ENCODE measurements at places on chromosomes 13 and 19.
A peak's percentile ranks its signal among the peaks of the same experiment; 100 is the strongest.

GRCh38 chr13:21917086-21918015, 246.5 kb downstream of the FGF9 start:
- DNase-seq: no peak

DNA sequence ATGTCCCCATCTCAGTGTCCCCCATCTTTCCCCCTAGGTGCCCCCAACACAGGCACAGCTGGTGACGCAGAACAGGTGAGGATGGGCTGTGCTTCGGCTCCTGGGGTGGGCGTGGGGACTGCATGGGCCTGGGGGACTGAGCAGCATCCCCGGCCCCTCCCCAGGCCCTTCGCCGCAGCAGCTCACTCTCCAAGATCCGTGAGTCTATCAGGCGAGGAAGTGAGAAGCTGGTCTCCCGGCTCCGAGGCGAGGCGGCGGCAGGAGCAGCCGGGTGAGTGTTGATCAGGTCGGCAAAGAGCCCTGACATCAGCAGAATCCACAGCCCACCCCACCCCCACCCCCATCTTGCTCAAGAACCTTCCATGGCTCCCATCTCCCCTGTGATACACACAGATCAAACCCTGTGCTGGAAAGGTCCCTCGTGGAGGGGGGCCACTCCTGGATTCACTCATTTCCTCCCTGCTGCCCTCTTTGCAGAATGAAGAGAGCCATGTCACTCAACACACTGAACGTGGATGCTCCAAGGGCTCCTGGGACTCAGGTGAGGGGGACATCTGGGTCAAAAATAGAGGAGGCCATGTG, 10.0 kb downstream of the KLC3 start:
- DNase-seq: no peak

GRCh38 chr19:30153326-30154210, 211.5 kb downstream of the URI1 start:
- no peak for DNase-seq

GRCh38 chr19:17475541-17476115, 5.3 kb downstream of the SLC27A1 start:
- DNase-seq: no peak

DNA sequence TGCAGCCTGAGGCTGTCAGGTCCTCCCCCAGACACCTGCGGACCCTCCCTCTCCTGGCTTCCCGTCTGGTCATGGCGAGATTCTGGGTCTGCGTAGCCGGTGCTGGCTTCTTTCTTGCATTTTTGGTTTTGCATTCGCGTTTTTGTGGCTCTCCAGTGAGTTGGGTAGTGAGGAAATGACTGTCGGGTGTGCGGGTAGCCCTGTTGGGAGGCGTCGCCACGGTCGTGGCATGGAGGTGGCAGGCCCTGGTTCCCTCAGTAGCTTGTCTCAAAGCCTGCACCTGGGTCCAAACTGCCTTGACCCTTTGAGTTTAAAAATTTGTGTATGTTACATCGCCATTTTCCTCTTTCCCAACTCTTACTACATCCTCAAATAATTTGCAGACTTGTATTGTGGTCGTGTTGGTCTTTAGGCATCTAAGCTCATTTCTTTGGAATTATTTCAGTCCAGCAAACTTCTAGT, 344 bp downstream of the NHLRC3 start:
- peak; percentile 13 for DNase-seq

DNA sequence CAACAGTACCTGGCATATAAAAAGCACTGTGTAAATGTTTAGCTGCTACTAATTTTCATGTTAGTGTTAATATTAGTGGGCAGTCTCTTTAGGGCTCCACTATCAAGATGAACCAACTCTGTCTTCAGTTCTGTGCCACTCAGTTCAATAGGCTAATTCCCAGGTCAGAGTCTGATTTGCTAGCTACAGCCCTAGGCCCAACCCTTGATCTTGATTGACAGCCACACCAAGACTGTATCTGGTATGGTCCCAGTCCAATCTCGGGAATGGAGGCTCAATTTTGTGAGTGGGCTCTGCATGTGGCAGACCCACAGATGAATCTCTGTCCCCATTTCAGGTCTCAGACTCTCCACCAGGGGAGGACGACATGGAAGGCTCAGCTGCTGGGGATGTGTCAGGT, 46.1 kb downstream of the MAP4K1 start:
- DNase-seq: no peak

GRCh38 chr13:51806566-51806965, 2.6 kb upstream of the DHRS12 start:
- DNase-seq: no peak

- DNase-seq: no peak
Measured at GRCh38 chr19:46726551-46726950, 9.6 kb upstream of the PRKD2 start.

- DNase-seq: no peak
Measured at GRCh38 chr13:22665506-22665905, 515.3 kb upstream of the SGCG start.

DNA sequence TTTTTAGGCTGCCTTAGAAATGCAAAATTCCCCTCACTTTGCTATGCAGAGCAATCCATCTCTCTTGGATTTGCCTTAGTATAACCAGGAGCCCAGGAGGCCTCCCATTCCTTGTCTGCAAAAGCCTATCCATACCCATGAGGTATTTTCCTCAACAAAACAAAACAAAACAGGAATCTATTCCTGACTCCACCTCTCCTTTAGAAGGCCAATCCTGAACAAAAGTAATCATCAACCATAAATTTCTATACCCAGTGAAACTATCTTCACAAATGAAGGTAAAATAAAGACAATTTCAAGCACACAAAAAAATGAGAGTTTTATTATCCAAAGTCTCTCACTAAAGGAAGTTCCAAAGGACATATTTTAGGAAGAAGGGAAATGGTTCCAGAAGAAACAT, 365.7 kb downstream of the KCNRG start:
- DNase-seq: no peak

Data from stimulated activated CD8-positive, alpha-beta memory T cell treated with anti-CD3 and anti-CD28 coated beads, Interleukin-2, amount 100 ng/mL, for 1 hour (primary cell).